ENCODE measurements at places on chromosomes 13 and 19. TPM values are rescaled to one million over a fixed set of nuclear protein-coding genes. Genes with fewer than 3 reads are reported as not detected.

The FGF21 gene
- not detected for total RNA-seq

The TNFSF9 gene
- total RNA-seq: 0.13 TPM

The VAV1 gene
- 0.45 TPM for total RNA-seq

The CYP2A7 gene
- not detected for total RNA-seq

The TRIP10 gene
- total RNA-seq: 152 TPM

The KCNJ14 gene
- total RNA-seq: 0.25 TPM

The CFAP97D2 gene
- total RNA-seq: not detected

DNA sequence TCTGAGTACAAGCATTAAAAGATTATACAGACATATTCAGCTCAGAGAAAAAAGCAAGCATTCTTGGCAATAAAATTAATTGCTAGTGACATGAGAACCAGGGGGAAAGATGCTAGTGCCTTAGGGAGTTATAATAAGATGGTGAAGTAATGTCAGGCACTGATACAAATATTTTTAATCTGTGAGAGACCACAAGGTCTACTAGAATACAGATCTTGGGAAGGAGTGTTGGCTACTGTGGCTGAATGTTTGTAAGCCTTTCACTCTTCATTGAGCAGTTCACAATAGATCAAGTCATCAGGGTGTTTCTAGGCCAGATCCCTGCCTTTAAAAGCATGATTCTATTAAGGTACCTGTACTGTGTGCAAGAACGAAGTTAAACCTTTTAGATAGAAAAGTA, 16.4 kb downstream of the FREM2 start:
- DNase-seq: no peak

DNA sequence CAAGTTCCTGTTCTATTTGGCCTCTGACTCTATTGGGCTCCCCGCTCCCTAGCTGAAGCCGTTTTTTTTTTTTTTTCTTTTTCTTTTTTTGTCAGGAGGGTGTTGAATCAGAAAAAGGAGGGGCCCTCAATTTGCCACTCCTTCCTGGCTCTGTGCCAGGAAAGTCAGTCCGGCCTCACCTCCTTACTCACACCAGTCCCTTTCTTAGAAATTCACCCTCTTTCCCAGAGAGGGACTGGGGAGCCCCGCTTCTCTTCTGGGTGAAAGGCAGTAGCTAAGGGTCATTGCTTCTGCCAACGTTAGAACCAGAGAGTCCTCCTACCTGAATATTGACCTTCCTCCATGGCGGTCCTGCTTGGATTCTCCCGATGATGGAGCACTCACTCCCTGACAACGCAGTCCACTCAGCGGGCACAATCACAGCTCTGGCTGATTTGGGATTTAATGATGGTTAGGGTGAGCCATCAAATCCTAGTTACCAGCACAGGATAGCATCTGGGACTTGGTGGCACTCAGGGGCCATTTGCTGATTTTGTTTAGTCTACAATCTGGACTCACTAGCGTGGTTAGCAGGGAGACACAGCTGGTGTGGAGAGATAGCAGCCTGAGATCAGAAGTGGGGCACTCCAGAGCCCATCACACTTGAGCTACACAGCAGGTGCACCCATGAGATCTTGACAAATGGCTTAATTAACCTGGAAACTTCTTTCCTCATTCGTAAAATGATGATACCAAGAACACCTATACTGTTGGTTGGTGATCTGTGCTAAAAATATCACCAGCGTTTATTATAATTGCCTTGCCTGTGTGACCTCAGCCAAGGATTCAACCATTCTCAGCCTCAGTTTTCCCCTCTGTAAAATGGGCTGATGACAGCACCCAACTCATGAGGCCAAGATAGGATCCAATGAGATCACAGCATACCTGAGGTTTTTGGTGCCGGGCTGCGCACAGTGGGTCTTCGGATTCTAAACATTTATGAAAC, 2.2 kb downstream of the FCER2 start:
- no peak for DNase-seq

DNA sequence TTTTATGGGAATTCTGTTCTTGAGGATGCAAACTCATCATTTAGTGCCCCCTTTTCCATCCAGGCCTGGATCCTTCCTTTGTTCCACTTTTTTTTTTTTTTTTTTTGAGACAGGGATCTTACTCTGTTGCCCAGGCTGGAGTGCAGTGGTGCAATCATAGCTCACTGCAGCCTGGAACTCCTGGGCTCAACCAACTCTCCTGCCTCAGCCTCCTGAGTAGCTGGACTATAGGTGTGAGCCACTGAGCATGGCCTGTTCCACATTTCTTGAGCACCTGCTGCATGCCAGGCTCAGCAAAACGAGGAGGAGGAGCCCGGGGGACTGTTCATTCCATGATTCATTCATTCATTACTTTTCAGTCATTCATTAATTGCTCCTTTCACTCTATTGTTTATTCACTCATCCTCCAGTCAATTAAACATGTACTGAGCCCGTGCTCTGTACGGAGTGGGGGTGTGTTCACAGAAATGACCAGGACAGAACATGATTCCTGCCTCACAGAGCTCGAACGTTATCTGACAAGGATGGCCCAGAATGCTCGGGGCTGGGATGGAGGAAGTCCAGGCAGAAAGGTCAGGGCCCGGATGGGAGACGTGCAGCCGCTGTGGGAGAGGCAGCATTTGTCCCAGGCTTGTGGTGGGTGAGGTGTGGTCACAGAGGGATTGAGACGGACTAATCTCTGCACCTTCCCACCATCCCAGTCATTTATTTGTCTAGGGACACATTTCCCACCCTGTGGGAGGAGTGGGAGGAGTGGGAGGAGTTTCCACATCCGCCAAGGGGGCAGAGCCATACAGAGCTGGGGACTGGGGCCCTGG, 51.2 kb upstream of the SHKBP1 start:
- no peak for DNase-seq

- peak; percentile 41 for DNase-seq
Measured at GRCh38 chr13:44575741-44576350, at the start of gene TSC22D1. TSC22D1 (minus strand) TSS chr13:44576330; CDS start chr13:44576074, 256 bp downstream.

DNA sequence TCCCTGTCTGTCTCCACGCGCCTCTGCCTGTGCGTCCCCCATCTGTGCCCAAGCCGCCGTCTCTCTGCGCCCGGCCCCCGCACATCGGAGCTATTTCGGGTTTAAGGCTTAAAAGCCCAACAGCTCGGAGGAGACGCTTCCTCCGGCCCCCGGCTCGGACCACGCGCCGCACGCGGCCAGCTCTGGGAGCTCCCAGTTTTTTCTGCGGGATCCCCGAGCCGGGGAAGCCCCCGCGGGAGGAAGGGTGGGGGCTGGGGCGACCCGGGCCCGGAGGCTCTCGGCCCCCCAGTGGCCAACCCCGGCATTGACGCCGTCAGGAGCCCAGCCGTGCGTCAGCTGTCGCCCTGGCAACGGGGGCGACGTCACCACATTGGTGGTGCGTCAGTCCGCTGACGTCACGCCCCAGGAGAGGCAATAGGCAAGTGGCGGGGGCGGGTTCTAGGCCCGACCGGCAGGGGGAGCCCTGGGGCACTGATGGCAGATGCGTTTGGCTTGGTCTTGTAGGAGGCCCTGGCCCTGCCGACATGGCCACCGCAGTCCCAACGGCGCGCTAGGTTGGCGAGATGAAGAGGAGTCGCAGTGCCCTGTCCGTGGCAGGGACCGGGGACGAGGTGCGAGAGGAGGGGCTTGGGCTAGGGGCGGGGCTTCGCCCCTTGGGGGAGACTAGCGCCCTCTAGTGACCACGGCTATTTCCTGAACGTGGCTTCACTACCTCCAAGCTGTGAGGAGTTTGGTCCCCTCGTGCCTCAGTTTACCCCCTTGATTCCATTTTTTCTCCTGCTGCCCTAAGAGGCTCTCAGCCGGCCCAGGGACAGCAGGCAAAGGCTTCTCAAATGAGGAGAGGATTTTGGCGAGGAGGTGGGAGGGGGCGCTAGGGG, 3.7 kb upstream of the PDE4A start:
- peak; percentile 82 for DNase-seq

GRCh38 chr13:96769874-96770273, 224.4 kb downstream of the OXGR1 start:
- no peak for DNase-seq

DNA sequence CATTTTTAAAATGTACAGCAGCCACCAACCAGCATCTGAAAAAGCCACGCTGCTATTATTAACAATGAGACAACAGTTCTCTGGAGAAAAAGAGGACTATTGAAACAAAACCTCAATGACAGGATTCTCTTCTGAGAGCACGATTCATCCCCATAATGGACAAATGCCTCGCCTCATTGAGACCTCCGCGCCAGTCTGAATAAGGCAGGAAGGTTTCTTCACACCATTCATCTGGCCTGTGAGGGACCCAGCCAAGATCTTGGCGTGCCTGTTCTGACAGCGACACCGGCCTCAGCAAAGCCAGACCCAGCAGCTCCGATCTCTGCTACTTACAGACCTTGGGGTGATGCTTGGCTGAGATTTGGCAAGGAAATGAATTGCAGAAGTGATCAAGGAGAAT, 14.8 kb downstream of the SMIM7 start:
- DNase-seq: no peak

GRCh38 chr13:46164661-46165060, 17.3 kb downstream of the LCP1 start:
- no peak for DNase-seq

GRCh38 chr13:45051315-45051714, 62.0 kb downstream of the GPALPP1 start:
- DNase-seq: no peak

- DNase-seq: no peak
Measured at GRCh38 chr13:84297251-84297650, 415.0 kb upstream of the SLITRK1 start.

All from heart right ventricle (tissue), 16 donors.